ENCODE measurements at places on chromosomes 2 and 18.

DNA sequence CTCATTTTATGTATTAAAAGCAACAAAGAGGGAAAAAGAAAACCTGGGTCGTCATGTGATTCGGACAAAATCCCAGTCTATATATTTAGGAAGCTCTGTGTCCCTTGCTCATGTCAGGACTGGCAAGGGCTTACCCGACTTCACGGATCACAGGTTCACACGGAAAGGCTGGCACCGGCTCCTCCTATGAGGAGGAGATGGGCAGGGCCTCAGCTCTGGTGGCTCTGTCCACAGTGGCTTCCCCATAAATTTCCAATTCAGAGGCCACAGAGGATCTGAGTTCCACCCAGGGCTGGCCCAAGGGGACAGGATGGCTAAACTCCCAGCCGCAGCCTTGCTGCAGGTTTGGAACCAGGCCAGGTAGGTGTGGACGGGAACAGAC is 186.8 kb downstream of the BCL2 start:
- no peak for DNase-seq

- no peak for DNase-seq
These were observed 115.3 kb upstream of the RBBP8 start for GRCh38 chr18:22817844-22818243.

DNA sequence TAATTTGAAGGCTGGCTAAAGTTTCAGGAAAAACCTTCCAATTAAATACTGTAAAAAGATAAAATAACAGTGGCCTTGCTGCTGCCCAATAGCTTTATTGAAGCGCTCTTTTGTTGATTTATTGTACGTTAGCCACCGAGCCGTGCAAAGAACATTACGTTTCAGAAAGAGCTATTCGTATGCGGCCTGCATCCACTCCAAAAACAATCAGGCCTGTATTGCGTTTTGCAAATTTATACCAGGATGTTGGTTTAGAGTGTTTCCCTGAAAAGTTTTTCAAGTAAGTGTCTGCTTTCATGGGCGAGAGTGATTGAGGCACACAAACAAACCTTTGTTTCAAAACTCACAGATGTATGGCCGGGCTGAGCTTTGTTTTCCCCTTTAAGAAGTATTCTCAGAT is 257.2 kb upstream of the SALL3 start:
- no peak for DNase-seq

DNA sequence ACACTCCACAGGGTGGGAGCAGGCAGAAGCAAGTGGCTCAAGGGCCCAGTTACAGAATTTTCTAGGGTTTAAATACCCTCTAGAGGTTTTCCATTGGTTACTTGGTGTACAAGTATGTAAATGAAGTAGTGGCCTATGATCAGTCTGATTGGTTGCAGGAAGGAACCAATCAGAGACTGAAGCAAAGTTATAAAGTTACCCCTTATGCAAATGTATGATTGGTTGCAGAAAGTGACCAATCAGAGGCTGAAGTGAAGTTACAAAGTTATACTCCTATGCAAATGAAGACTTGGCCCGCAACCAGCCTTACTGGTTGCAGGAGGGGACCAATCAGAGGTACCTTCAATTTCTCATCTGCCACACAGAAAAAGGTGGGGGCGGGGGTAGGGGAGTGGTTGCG is 154.6 kb downstream of the INO80D start:
- no peak for DNase-seq
